T-helper 9 cell (primary cell): ENCODE measurements at places on chromosomes 1 and 21.
A peak's percentile ranks its signal among the peaks of the same experiment; 100 is the strongest.

- DNase-seq: no peak
Observed at GRCh38 chr1:202954057-202954745, 3.9 kb downstream of the ADIPOR1 start.

GRCh38 chr1:238606896-238607295 lies 716.2 kb upstream of the ZP4 start:
- DNase-seq: no peak

- no peak for DNase-seq
Observed at GRCh38 chr1:30755746-30756145, 1.8 kb downstream of the LAPTM5 start.

DNA sequence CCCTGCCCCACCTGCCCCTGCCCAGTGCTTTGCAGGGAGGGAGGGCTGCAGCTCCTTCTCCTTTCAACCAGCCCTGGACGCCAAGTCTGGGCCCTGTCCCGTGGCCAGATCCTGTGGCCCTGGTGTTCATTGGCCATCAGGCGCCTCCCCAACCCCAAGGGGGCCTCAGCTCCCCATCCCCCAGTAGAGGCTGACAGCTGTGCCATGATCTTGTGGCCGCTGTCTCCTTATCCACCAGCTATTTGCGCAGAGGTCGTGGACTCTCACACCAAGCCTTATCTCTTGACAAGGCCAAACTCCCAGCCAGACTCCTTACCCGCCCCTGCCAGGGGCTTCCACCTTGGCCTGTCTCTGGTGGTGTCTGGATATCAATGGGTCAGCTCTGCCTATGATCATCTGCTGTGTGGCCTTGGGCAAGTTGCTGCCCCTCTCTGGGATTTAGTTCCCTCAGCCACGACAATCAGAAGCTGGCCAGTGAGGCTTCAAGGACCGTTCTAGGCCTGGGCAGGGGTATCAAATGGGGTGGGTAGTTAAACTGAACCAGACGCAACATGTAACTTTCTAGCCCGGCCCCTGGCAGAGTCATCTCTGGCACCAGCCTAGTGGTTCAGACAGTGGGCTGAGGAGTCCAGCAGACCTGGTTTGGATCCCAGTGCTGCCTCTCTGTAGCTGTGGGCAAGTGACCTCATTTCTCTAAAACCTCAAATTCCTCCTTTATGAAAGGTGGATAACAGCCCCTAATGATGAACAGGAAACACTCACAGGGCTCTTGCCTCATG lies 3.3 kb upstream of the COL8A2 start:
- no peak for DNase-seq

GRCh38 chr1:19504796-19505692 lies 19.7 kb upstream of the CAPZB start:
- no peak for DNase-seq

DNA sequence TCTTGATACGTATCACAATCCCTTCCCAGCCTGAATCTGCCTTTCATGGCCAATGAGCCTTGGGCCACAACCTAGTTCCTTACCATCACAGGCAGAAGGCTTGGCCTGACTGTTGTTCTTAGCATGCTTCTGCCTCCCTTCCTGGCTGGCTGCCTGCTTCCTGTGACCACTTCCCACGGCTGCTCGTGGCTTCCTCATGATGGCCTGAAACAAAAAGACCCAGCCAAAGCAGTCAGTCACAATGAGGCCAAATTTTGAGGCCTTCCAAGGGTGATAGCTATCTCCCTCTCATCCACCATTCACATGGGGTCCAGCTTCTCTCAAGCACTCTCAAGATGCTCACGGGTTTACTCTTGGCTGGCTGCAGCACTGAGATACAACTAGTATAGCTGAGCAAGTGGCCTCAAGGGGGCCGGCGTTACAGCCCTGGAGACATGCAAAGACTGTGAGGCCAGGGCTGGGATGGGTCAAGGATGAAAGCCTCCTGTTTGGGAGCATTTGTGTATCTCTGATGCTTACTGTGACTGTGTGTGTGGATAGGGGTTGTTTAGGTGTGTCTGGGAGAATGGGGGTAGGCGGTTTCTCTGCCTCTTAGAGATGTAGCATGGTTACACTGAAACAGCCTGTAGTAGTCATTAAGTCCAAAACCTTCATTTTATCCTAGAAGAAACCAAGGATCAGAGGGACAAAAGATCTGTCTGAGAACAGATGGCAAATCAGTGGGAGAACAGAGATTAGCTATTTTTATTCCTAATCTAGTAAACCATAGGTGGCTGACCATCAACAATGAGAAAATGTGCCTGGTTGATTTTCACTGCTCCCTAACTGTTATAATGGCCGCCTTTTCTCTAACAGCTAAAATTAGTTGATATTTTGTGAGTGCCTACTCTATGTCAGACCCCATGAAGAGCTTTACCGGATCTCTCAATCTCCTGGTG lies 5.4 kb upstream of the TOE1 start:
- DNase-seq: no peak

- no peak for DNase-seq
Observed at GRCh38 chr1:167720965-167721616, 691 bp upstream of the MPZL1 start.

DNA sequence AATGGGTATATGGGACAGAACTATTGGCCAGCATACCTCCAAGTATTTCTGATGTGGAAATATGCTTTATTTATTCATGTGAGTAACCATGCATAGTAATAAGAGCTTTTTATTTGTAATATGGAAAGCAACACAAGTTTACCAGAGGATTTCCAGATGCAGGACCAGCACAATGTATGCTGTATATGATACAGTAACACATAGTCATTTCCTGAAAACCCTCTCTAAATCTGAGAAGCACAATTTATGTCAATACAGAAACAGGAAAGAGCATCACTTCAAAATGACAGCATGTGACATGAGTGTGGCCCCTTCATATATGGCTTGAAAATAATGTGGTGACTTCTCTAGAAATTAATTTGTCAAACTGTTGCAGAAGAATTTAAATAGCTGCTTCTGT lies 1134.7 kb upstream of the ADGRL2 start:
- DNase-seq: no peak

- no peak for DNase-seq
Observed at GRCh38 chr1:229310833-229311232, 32.0 kb downstream of the CCSAP start.

GRCh38 chr1:65480684-65481405 lies 60.4 kb downstream of the LEPR start:
- DNase-seq: no peak

DNA sequence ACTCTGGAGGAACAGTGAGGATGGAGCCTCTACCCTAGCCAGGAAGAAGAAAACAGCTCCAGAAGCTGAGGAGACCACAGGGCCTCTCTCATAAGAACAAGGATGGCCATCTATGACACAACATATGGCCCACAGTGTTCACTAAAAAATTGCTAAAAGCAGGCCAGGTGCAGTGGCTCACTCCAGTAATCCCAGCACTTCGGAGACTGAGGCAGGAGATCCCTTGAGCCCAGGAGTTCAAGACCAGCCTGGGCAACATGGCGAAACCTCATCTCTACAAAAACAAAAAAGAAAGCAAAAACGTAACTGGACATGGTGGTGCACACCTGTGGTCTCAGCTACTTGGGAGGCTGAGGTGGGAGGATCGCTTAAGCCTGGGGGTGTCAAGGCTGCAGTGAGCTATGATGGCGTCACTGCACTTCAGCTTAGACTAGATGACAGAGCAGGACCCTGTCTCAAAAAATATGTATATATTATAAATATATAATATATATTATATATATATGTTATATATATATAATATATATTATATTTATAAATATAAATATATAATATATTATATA lies 103.1 kb downstream of the TOMM20 start:
- no peak for DNase-seq

DNA sequence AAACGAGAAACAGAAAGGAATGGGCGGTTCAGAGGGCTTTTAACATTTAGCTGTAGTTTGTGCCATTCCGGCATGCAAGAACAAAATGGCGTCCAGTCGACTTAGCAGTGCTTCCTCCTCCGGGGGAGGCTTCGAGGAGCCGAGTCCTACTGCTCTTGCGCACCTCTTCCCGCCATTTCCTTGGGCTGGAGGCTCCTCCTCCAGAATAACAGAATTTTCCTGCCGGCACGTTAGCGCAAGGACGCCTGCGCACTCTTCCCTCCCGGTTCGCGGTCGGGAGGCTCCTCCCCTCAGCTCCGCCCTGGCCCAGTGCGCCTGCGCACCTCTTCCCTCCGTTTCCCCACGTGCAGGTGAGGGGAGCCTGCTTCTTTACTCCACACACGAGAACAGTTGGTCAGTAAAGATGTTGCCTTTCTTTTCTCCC lies 1.0 kb downstream of the DMRTB1 start:
- DNase-seq: no peak

DNA sequence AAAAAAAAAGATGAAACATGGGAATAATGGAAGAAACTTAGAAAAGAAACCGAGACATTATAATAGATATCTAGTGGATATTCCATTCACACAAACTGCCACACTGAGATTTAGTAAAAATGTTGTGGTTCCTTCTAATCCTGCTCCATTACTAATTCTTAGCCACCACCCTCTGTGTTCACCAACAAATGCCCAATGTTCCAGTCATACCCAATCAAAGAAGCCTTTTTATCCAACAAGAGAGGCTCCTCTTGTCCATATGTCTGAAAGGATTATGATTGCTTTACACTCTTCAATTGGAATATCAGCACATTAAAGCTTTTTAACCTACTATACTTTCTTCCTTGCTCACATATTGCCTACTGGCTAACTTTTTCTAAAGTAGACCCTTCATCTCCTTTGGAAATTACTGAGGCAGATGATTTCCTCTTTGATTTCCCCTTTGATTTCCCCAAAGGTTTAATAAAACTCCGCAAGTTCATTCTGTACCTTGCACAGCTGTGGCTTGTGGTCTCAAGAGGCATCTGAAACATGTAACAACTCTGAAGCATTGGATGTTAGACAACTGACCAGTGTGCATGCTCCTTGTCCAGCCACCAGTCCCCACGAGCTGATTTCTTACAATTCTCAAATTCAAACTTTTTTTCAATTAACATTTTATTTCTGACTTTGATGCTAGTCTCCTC lies 305.6 kb upstream of the LYPLAL1 start:
- DNase-seq: no peak

GRCh38 chr1:200369706-200370105 lies 40.1 kb downstream of the ZNF281 start:
- no peak for DNase-seq

DNA sequence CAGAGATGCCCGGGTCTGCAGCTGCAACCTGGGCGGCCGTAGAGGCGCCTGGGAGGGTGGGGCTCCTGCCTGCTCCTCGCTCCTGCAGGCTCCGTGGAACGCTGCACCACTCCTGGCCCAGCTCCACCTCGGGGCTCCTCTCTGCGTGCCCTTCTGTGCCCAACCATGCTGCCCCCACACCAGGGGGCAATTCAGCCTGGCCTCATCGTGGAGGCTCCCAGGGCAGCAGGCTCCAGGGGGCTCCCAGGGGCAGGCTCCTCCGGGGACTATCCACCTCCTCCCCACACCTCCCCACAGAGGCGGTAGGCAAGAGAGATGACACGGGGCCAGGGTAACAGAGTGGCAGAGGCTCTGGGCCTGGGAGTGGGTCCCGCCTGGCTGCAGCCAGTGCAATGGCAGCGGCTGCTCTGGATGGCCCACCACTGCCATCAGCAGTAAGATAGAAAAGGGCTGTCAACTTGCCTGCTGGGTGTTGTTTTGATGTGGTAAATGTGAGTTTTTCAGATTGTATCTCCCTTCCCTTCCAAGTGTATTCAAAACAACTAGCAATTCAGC lies 22.4 kb upstream of the LRRC8C start:
- DNase-seq: peak; percentile 42

DNA sequence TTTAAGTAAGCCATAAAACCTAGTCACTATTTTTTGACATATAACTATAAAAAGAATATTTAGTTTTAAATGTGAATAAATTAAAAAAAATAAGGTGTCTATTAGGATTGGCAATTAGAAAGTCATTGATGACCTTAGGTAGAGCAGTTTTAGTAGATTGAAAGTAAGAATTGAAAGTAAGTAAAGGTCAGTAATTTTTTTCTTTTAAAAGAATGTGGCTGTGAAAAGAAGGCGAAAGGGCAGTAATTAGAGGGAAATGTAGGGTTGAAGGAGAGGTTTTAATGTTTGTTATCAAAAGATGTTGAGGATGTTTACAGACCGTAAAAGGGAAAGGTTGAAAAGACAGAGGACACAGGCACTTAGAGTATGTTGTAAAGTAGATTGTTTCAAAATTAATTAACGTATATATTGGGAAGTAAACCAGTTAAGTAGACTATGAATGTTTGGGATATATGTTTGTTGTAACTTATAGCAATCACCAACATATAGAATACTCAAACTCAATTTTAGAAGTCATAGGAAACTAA lies 41.0 kb downstream of the ZFYVE9 start:
- no peak for DNase-seq

DNA sequence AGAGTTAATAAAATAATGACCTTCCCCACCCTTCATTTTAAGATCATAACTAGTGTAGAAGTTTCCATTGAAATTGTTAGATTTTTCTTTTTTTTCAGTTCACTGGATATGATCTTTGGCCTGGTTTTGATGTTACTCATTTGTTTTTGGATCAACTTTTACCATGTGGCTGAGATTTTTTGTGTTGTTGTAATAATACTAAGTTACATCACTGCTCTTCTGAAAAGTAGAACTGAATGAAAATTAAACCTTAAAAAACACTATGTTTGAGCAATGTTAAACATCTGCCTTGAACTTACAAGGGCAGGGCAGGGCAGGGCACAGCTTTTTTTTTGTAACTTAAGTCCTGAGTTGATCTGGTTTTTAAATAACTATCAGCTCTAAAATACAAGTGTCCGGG lies 204.8 kb upstream of the ADAMTS5 start:
- no peak for DNase-seq

GRCh38 chr1:229753764-229754551 lies 127.9 kb downstream of the URB2 start:
- DNase-seq: no peak

GRCh38 chr1:54003249-54003646 lies 14.7 kb downstream of the LDLRAD1 start:
- no peak for DNase-seq

DNA sequence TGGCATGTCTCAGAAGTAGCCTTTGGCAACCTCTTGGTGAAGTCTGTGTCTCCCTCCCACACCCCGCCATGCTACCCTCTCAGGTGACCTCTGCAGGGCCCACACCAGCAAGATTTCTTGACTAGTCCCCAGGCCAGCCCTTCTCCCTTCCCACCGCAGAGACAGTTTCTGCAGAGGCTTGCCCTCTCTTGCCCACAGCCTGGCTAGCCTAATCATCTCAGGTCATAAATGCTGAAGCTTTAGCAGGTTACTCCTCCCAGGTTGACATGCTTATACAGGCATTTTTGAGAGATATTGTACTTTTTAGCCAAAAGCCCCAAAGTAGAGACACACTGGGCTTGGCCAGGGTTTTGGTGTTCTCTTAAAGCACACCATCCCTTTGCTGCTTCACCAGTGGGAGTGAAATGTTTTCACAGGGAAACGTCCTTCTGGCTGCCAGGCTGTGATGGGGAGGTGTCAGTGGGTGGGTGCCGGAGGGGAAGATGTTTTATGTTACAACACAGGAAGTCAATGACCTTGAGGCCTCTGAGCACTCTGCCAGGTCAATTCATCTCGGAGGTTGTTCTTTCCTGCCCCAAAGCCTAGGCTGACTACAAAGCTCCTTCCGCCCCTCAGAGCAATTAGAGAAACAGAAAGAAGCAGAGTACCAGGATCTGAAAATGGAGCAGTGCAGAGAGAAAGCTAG lies 58.5 kb downstream of the STYXL2 start:
- no peak for DNase-seq

GRCh38 chr21:31665397-31665796 lies 5.9 kb downstream of the SOD1 start:
- DNase-seq: no peak
